NCI-H2081 (cell line): ENCODE measurements at places on chromosomes 5 and 9.

DNA sequence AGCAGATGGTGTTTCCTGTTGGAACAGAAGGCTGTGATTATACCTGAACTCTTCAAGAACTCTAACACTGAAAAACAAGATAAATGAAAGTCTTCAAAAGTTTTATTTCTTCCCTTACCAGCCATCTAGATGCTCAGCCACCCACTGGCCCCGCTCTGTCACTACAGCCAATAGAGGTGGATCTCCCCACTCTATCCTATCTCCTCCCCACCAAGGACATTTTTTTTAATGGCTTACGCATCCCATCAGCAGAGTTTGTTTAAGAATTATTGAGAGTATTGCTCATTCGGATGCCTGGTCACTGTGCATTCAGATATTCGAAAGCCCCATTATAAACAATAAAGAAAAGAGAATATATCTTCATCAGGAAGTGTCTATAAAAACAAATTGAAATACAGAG, 159.4 kb downstream of the RASEF start:
- no peak for DNase-seq

- no peak for DNase-seq
Measured at GRCh38 chr9:8241201-8241600, 441.6 kb upstream of the DMAC1 start.

DNA sequence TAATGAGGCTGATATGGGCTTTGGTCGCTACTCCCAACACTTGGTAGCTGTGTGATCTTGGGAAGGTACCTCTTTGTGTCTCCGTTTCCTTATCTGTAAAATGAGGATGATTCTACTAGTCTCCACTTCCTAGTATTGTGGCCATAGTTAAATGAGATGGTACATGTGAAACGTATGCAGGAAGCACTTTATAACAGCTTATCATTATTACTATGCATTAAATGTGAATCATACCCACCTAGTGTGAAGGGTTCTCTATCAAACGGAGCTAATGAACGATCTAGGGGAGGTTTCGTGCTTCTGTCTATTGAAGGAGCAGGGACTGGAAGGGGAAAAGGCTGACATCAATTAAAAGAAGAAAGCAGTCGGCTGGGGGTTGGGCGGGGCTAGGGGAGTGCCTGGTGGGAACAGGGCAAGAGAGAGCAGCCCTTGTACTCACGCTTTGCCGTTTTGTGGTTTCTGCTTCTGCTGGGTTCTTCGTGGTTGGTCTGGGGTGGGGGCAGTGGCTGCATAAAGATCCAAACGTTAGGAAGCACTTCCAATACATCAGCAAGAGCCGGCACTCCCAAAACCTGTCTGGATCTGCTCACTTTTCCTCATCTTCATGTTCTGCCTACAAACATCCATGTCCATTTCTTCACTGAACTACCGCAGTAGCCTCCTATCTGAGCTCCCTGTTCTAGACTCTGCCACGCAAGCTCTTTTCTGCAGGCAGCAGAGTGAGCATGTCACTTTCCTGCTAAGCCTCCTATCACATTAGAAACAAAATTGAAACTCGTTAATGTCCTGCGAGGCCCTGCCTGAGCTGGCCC, 30.8 kb downstream of the LCP2 start:
- no peak for DNase-seq

DNA sequence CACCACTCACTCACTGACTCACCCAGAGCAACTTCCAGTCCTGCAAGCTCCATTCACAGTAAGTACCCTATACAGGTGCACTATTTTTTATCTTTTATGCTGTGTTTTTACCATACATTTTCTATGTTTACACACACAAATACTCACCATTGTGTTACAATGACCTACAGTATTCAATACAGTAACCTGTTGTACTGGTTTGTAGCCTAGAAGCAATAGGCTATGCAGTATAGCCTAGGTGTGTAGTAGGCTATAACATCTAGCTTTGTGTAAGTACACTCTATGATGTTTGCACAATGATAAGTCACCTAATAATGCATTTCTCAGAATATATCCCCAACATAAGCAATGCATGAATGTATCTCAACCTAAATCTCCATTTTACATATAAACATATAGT, 541.1 kb downstream of the NR2F1-AS1 start:
- DNase-seq: no peak

GRCh38 chr9:14080959-14081542, 232.9 kb downstream of the NFIB start:
- peak; percentile 28 for DNase-seq

- DNase-seq: no peak
Measured at GRCh38 chr5:88426441-88426840, 157.8 kb upstream of the TMEM161B start.

- no peak for DNase-seq
Measured at GRCh38 chr9:16461137-16461840, 409.2 kb downstream of the BNC2 start.

GRCh38 chr5:93153461-93153860, 427.6 kb downstream of the NR2F1-AS1 start:
- no peak for DNase-seq

- no peak for DNase-seq
Measured at GRCh38 chr9:128145536-128145935, 3.7 kb upstream of the LCN2 start.

GRCh38 chr5:141560725-141561483, 57.9 kb downstream of the DIAPH1 start:
- peak; percentile 92 for DNase-seq

DNA sequence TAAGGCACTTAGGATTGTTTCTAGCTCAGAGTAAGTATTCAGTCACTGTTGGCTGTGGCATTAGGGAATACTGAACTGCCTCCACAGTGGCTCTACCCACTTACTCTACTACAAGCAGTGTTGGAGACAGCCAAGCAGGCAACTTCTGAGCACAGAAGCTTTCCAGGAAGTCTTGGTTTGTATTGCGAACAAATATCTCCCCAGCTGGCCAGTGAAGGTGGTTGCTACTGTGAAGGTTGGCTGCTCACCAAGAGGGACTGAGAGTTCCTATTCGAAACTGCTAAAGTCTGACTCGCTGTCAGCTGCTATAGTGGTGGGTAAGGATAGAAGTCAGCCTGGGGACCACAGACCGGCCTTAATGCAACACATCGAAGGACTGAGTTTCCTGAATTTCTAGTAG, 319.1 kb downstream of the KIF4B start:
- DNase-seq: no peak

DNA sequence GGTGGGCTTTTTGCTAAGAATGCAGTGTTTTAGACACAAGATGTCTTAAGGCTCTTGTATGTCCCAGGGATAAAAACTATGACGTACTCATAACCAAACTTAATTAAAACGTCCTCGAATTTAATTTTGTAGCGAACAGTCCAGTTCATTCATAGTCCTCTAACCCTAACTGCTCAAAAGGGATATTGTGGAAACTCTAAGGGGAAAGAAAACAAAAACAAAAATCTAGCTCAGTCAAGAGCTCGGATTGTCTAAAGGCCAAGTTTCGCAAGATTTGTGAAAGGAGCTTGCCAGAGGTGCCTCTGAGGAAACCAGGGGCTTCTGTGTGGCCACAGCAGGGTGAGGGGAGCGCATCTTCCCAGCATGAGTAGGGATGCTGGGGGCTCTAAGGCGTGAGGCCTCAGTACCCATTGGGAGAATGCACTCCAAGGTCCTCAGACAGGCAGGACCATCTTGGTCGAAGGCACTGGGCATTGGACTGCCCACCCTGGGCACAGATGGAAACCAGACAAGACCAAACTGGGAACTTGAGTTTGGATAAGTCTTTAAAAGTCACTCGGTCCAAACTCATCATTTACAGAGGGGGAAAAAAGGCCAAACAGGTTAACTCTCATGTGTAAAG, 71.8 kb downstream of the PRRT1B start:
- no peak for DNase-seq

DNA sequence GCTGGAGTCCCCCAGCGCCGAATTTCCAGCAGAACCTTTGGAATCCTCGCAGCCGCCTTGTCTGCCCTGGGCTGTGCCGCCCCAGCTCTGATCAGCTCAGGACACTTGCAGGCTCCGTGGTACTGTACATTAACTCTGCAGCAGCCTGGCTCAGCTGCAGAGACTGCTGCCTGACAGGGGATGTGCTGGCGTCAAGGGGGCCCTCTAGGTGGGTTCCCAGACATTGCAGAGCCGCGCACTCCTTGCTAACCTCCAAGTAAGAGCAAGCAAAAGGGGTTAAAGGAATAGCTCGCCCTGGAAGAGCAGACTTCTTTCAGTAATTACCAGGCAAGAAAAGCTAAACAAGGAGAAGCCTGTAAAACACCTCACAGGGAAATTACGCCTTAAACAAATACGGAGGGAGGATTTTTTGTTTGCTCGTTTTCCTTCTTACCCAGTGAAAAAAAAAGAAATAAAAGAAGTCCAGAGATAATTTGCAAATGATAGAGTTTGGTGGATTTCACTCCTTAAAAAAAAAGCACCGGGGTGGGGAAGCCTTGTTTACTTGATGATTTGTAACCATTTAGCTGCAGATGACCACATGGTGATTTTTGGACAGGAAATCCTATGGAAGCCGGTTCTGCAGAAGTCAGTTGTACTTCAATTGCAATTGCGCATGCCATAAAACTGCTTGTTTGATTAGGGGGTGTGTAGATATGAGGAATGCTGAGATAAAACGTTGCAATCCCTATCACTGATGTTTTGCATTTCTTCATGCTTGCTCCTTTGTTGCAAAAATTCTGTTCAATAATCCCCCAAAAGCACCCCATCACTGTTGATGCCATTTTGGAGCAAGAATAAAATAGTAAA, 305.8 kb downstream of the PDE4D start:
- DNase-seq: peak; percentile 89

DNA sequence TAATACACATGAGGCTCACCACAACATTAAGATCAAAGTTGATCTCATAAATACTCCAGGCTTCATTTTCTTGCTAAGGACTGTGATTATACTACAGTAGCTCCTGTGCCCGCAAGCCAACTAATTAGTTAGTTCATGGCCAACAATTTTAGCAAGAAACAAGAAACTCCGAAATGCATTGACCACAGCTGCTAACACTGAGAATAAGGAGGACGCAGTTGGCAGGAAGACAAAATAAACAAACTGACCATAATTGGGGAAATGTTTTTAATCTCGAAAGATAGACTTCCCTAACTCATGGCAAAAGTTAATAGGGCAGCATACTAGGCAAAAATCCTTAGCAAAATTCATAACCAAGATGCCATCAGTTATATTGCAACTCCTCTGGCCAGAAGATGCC, 115.5 kb upstream of the SPEF2 start:
- no peak for DNase-seq

DNA sequence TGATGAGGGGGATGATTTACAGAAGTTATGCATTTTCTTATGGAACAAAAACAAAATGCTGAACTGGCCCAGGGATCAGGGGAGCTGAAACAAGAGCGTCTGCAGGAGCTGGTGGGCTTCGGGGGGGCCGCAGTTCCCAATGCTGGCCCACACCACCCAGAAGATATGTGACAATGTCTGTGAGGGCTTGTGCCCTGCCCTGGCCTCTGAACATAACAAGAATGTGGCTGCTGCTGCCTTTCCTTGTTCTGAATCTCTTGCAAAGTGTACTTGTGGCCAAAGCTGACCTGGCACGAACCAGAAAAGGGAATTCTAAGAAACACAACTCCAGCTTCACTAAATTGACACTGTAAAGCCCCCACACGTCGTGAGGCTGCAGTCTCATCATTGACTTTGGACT, 66.7 kb downstream of the SEC61B start:
- DNase-seq: no peak

GRCh38 chr9:26310294-26310693, 582.3 kb downstream of the CAAP1 start:
- DNase-seq: no peak

DNA sequence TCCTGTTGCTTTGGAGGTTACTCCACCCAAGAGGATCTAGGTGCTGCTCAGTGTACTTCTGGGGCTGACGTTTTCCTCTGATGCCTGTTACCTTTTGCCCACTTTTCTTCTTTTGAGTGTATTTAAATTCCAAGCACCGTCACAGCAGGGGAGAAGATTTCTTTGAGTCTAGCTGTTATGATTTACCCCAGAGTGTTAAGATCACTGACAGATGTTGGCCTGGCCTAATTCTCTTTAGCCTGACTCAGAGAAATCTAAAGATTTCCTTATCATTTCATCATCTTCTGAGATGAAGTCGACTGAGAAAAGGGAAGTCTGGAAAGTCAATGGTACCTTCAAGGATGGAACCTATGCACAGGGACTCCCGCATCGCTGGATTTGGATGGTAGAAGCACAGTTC, 191.5 kb downstream of the FBXL7 start:
- no peak for DNase-seq

- DNase-seq: no peak
Measured at GRCh38 chr9:20981486-20981885, 50.0 kb downstream of the HACD4 start.

DNA sequence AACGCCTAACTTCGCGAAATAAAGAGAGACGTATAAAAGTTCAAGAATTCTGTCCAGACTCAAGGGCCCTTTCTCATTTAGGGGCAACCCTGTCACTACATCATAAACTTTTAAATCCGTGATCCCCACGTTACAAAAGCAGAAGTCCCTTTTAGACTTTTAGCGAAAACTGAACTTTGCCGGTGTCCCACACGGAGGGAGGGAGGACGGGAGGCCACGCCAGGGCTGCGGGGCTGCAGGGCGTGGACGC, 515 bp upstream of the F2R start:
- no peak for DNase-seq

DNA sequence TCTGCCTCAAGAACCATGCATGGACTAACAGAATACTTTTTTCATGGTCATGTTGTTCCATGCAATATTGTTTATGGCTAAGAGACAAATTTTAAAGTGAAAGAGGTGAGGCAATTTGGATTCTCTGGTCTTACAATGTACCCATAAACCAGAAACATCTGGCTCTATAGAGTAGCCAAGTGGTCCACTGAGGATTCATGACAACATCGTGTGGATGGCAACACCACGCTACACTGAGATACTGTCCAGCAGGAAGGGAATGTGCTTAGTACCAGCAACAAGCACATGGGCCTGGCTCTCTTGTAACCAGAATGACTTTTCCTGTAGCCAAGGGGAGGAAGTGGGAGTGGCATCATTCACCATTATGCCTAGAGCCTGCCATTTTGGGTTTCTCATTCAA, 218.2 kb downstream of the GADD45G start:
- DNase-seq: no peak

- no peak for DNase-seq
Measured at GRCh38 chr5:166436872-166437271, 1854.6 kb upstream of the WWC1 start.

DNA sequence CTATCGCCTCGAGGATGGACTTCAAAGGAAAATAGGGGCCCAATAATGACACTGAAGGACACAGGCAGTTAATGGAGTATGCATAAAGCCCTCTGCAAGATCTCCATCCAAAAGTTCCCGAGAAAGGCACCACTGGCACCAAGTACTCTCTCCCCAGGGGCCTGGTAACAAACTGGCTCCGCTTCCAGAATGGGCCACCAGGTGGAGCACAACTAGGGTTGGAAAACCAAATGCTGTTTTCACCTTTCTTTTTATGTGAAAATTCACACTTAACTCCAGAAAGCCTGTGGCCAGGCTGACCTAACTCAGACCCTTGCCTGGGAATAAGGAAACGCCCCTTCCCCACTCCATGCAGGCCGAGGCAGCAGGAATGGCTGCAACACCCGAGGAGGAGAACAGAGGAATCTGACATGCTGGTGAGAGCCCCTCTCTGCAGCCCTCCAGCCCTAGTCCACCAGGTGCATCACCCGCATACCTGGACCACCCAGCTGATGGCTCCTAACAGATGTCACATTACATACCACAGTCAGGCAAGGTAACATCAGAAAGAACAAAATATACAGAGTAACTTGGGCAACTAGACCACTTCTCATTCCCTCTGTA, 42.8 kb downstream of the CAMSAP1 start:
- DNase-seq: peak; percentile 46

- no peak for DNase-seq
Measured at GRCh38 chr5:159511570-159511969, 181.3 kb upstream of the IL12B start.

GRCh38 chr9:137295849-137296669, 6.0 kb downstream of the NRARP start:
- no peak for DNase-seq

GRCh38 chr9:127930231-127931091, at the start of gene PIP5KL1:
Gene PIP5KL1, minus strand, starts transcription at chr9:127930777. Its CDS starts 25 bp downstream, at chr9:127930752.
- peak; percentile 78 for DNase-seq
